Ureter (tissue), 1 donor: ENCODE measurements at places on chromosomes 12 and 14.
A peak's percentile ranks its signal among the peaks of the same experiment; 100 is the strongest.

- no peak for DNase-seq
These were observed 146.8 kb downstream of the CHST11 start for GRCh38 chr12:104603545-104603973.

DNA sequence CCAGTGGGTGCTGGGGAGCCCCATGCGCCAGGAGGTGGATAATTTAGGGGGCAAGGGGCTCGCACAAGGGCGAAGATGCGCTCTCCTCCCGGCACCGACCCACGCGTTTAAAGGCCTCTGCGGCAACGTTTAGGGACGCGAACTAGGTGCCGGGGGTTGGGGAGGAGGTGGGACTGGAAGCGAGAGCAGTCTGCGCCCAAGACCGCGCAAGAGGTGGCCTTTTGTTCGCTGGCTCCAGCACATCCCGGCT lies 1.3 kb downstream of the SLC38A1 start:
- DNase-seq = peak; percentile 49

DNA sequence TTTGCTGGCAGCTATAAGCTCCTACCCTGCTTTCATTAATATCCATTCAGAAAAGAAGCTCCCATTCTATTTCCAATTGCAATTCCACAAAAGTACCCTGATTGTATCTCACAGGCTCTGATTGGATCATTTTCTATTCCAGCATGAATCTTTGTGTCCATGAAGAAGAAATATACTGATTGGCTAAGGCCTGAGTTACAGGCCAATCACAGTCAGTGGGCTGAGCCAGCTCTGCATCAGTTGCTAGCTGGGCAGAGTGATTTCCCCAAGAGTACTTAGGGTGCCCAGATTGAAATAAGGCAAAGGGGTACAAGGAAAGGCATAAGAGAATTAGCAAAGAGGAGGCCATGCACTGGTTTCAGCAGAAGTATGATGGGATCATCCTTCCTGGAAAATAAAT lies 14.4 kb downstream of the ART4 start:
- DNase-seq = no peak

DNA sequence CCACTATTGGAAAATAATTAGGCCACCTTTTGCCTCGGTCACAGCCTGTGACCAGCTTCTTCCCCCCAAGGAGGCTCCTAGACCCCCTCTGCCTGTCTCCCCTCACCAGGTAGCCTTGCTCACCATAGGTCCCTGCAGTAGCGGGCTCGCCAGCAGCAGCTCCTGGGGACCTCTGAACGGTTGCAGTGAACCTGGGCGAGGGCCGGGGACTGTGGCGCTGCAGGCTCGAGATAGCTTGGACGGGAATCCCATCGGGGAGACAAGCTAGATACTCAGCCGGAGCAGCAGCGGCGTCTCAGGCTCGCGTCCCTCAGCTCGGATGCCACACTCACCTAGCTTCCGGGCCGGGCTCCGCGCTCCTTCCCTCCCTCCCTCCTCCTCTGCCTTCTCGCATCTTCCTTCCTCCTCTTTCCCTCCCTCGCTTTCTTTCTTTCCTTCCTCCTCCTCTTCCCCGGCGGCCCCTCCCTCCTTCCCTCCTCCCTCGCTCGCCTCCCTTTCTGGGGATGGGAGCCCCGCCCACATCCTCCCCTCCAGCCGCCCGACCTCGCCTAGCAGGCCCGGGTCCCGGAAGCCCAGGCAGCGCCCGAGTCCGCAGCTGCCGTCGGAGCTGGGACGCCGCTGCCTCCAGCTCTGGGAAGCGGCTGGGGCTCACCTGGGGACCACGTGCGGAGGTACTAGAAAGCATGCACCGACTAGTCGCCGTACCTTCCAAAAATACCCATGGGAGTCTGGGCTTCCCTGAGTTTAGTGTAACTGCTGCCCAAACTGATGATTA lies at the start of gene BMP4:
Gene BMP4, minus strand, starts transcription at position 399 of the 775 bp plus-strand sequence. CDS start 4,603 bp downstream, outside the sequence.
- DNase-seq = peak; percentile 85

DNA sequence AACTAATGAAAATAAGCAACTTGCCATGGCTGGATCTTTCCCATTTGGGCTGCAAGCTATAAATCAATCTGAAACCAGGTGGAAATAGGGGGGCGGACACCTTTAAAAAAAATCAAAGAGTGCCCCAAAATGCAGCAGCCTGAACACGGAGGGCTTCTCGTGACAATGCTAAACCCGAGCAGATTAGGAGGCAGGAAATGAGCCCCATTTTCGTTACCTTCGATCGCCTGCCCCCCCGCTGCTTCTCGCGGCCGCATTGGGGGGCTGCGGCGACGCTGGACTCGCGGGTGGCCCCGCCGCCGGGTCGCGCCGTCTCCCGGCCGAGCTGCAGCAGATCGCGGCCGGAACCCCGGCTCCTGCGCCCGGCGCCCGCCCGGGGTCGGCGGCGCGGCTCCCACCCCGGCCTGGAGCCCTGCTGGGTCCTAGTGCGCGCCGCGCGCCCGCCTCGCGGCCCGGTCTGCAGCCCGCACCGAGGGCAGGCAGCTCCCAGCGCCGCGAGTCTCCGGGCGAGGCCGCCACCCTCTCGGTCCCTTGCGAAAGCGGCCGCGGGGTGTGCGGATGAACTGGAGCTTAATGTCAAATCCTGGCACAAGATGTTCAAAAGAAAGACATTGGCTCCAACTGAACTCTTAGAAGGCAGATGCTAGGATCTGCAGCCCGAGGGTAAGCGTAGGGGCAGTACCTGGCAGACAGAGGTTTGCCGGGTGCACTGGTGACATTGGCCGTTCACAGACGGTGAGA lies 201.9 kb upstream of the FOXN3 start:
- DNase-seq = peak; percentile 51
